NCI-H2171 (cell line): ENCODE measurements at places on chromosomes 12 and 14.

GRCh38 chr14:49250109-49250508 is 336.1 kb downstream of the RPS29 start:
- DNase-seq = no peak

DNA sequence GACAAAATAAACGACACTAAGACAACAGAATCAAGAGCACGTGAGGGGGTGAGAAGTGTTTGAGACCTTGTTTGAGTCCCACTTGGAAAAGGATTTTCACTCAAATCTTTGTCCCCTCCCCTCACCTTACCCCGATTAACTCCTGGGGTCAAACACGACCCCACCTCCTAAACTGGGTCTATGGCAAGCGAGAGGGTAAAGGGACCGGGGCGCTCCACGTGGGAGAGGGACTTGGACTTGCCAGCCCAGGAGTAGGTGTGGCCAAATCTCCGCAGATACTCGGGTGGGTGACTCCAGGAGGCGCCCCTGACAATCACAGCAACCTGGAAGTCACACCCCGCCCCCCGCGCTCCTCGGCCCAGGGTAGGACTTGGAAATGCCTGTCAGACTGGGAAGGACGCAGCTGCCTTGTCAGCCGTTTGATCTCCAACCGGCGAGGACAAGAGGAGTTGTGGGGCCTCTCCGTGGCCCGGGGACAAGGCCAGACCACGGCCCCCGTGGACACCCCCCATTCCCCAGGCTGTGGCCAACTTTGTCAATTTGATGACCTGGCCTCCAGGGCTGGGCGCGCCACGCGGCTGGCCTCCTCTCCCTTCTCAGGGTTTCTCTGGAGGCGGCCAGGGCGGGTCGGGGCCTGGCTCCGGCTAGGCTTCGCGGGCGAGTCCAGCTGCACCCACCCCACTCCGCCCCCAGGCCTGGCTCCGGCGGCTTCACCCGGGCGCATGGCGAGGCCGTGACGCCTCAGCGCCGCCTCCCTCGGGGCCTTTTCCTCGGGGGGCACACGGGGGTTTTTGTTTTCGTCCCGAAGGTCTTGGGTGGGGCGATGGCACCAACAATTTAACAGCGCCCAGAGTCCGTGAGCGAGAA is 1.1 kb upstream of the BCL11B start:
- peak; percentile 89 for DNase-seq

- no peak for DNase-seq
These were observed 1.0 kb downstream of the SH2B3 start for GRCh38 chr12:111406474-111407376.

DNA sequence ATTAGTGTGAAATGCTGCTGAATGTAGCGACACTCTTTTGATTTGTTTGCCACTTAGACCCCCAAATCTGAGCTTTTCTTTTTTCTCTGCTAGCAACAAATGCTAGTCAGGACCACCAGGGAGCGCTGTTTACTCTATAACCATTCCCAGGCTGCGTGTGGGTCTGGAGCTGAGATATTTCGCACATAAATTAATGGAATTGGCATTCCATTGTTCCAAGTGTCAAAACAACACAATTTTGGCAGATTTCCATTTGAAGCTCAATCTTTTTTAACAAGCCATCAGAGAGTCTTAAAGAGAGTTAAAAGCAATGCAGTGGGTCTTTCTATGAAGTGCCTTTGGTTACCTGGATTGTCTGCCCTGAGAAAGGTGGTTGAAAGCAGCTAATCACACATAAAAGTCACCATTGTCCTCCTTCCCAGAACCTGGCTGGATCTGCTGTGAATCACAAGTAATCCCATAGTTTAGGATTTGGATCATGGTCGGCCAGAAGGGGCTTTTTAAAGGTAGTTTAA is 7.4 kb upstream of the TMEM132C start:
- peak; percentile 1 for DNase-seq
